T1000 (cell line): ENCODE measurements at places on chromosomes 1 and 21.

- DNase-seq = no peak
These were observed 117.2 kb downstream of the DYRK1A start for GRCh38 chr21:37483776-37484175.

GRCh38 chr21:30256100-30256499, 26.6 kb downstream of the KRTAP24-1 start:
- no peak for DNase-seq

DNA sequence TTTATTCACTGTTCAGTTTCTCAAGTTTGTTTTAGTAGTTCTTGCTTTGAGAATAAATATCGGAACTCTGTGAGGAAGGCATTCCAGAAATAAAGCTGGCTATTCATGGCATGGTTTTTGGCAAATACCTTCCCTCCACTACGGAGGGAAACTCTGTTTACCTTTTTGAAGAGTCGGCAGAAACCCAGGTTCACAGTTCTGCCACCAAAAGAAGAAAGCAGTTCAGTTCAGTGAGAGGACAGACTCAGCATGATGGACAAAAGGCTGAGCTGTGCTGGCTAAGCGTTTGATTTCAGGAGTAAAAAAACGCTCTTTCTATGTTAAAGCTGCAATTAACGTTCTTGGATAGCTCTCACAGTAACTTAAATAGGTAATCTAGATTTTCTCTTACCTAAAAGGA, 42.4 kb downstream of the CNN3 start:
- no peak for DNase-seq

DNA sequence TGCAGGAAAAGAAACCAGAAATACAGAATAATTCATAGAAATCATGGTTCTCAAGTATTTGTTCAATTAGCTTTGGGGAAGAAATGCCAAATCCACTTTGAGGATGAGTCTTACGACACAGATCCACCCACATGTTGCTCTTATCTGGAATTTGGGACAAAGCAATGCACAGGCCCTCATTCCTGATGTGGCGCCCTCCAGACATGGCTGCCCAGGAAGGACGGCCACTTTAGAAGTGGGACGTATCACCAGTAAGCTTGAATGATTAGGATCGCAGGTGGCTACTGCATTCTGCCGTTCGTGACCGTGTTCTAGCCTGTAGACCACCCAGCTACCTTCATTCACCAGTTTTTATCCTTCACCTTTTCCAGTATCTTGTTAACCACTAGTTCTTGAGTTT, 20.1 kb upstream of the NCMAP start:
- DNase-seq = no peak

DNA sequence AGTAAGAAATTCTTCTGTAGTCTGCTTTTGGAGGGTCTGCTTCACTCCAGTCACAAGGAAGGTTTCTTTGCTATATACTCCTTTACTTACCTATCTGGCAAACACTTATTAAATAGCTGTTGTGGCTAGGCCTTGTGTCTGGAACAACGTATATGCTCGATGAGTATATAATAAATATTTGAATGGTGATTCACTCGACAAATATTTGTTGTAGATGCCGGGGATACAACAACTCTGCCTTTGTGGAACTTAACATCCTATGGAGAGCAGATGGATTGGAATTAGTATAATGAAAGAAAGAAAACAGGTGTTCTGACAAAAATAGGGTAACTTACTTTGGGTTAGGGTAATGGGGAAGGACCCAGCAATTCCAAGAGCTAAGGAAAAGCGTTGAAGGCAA, 31.1 kb downstream of the KPNA6 start:
- DNase-seq = no peak

DNA sequence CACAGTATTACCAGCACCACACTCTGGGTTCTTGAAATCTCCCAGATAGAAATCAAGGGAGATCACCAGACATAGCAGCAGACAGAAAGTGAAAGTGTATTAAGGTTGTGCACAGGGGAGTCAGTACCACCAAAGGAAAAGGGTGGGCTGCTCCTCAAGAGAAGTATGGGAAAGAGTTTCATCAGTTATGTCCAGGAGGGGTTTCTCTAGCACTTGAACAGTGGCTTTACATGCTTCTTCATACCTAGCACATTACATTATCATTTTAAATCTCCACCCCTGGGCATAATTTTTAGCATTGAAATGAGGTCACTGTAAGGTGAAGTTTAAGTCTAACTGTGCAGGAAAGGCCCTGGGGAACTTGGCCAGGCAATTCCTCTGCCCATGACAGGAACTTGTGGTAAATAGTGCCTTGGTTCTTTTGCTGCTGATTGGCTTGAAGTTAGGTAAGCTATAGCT, 601.0 kb downstream of the NUF2 start:
- DNase-seq = no peak

- DNase-seq = no peak
These were observed 1.6 kb downstream of the CYB5R1 start for GRCh38 chr1:202965422-202965821.

- DNase-seq = no peak
These were observed 15.8 kb downstream of the IVL start for GRCh38 chr1:152924191-152924590.

DNA sequence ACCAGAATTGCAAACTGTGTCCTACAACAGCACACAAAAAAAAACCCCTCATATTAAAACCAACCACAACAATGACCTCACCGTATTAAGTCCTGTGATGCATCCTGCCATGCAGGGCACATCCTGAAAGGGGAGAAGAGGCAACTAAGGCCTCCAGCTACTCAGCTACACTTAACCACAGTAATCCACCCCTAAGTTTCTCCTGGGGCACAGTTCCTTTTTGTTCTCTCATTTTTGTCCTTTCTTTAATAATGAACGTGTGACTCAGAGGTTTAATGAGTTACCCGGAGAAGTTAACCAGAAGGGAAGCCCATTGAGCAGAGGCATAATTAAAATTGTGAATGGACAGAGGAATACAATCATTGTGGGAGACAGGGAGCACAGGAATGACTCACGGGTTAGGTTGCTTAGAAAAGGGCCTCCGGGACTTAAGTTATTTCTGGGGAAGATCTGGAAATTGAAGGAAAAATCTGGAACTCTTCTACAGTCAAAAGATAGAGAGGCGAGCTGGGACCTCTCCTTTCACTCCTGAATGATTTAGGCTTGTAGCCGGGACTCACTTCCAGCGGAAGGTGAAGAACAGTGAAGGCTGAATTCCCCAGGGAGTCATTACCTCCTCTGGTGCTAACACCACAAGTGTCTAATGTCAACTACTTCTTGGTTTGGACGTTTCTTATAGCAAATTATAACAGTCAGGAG, 36.9 kb upstream of the HIVEP3 start:
- DNase-seq = peak; percentile 86

GRCh38 chr1:100834777-100835660, 59.6 kb downstream of the EXTL2 start:
- no peak for DNase-seq
